HCT116 (cell line): ENCODE measurements at places on chromosomes 11 and 22. TPM values are rescaled to one million over a fixed set of nuclear protein-coding genes. Genes with fewer than 3 reads are reported as not detected.

- H3K27ac ChIP-seq: no peak overlapping the region
- no peak for DNase-seq
- H3K4me1 ChIP-seq: peaks cover 26% of the 10 kb centered on the region
- H3K27me3 ChIP-seq: no peaks in the 10 kb centered on the region
- no peak overlapping the region for H3K4me3 ChIP-seq
Measured at GRCh38 chr11:69129647-69130046, 26.1 kb upstream of the SMIM38 start.

DNA sequence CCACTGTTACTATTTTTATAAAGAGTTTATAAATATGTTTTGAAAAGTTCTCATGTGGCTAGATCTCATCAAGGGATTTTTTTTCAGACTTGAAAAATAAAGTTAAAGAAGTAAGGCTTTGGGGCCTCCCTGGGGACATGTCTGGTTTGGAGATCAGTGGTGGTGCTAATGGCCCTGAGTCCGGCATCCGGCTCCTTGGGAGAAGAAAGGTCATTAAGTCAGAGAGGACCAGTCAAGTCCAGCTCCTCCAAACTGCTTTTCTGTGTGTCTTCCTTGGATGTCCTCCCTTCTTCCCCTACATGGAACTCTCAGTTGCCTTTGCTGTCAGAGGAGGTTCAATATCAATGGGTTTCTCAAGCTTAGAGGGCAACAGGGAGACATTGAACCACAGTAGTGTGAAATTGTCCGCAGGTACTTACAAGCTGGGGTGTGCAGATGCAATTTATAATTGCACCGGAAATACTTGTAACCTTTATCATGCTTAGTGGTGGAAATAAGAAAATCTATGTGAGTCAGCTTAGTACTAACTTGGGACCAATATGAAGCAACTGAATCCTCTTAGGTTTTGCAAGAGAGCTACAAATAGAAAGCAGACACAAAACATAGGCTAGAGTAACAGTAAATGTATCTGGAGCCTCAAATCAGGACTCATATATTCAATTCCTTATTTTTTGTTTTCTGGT is 144.3 kb downstream of the TEAD1 start:
- no peak for DNase-seq
- no peaks in the 10 kb centered on the region for H3K36me3 ChIP-seq

DUSP8 gene
- 10.2 TPM for total RNA-seq

CLDN5 gene
- 0.32 TPM for total RNA-seq
